NCI-H1417 treated with DMSO at 0.1 percent for 48 hours (cell line): ENCODE measurements at places on chromosomes 3 and 15.

DNA sequence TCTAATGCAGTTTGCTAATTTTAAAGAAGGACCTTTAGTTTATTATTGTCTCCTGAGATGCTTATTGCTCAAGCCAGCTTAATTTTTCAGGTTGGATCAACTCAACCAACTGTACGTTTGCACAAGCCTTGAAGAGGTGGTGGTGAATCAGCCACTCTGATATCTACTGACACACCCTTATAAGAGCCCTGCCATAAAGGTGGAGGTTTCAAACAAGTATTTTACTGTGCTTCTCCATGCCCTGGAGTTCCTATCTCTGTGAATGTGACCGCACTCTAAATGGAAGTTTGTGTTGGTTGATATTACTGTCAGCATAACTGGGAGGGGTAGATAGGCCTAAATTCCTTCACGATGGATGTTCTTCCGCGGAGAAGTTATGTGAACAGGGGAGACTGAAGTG lies 297.3 kb upstream of the UBE2E1 start:
- DNase-seq: no peak

DNA sequence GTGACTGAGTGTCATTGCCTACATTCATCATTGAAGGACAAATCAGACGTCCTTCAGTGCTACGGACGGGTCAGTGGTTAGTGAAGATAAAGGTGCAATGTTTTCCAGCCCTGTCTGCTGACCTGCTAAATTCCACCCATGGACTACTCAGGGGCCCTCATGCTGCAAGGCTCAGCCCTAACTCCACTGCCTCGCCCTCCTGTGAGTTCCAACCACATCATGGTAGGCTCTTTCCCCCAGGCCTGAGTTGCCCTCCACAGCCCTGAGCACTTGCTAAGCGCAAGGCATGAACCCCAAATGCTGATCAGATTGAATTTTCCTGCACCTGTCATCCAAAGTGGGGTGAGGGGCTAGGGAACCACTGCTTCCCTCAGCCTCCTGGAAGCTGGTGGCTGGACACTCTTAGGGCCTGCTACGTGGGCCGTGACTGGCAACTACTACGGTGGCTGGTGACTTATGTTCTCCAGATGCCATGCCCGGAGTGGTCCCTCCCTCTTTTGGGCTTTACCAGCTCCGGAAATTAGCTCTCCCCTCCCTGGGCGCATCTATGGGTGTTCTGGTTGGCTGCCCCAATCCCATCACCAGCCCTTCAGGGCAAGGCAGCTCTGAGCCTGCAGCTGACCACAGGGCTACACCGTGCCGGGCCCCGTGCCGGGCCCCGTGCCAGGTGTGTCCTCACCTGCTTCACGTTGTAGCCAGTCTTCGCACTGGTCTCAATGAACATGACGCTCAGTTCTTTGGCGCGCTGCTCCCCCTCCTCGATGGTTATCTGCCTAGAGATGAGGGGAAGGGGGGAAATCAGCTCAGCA lies 32.1 kb downstream of the SRPRB start:
- DNase-seq: no peak

DNA sequence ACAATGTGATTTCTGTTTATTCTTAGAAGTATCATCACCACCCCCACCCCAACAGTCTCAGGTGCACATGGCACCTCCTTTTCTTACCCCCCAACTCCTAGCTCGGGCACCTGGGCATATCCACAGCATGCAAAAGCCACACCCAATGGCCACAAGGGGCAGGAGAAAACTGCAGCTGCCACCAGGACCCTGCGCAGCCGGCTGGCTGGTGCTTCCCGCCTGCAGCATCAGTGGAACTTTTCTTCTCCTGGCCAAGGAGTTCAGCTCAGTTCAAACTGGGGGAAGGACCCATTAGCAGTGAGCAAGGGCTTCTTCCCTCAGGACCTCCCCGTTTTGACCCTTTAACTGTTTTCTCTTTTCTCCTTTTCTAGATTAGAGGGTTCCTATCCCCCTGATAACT lies 44.8 kb downstream of the TM4SF18 start:
- no peak for DNase-seq

DNA sequence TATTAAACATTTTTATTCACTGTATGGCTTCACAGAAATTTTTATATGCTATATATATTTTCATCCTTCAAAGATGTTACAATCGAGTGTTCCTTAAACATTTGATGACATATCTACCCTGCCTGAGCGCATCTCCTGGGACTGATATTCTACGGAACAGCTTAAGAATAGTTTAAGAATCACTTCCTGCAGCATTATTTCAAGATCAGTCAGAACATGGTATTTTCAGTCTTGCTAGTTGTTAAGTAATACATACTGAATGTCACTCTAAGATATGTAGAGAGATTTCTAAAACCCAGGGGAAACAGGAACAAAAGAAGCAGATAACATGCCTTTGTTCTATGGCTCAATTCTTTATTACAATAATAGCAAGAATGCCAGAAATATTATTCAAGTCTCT lies 8.7 kb downstream of the COL8A1 start:
- DNase-seq: no peak

DNA sequence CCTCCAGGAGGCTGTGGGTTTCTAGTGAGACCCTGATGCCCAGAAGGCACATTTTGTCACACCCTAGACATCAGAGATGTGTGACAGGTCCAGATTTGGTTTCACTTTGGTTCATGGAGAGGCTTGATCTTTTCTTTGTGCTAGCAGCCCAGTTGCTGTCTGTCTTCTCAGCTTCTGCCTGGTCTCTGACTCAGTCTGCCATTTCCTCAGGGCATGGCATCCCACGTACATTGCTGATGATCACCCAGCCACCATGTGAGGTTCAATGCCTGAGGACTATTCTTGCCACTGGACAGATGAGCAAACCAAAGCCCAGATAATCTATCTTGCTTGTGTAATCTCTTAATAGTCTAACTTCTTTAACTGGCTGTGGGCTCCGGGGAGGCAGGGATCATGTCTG lies 144.9 kb upstream of the MRPS22 start:
- no peak for DNase-seq

GRCh38 chr15:93001881-93002280 lies 87.1 kb downstream of the RGMA start:
- DNase-seq: no peak
